Transverse colon (tissue), 4 donors: ENCODE measurements at places on chromosomes 4 and X.

- no peak for DNase-seq
Measured at GRCh38 chr4:186617921-186618320, 62.6 kb upstream of the MTNR1A start.

DNA sequence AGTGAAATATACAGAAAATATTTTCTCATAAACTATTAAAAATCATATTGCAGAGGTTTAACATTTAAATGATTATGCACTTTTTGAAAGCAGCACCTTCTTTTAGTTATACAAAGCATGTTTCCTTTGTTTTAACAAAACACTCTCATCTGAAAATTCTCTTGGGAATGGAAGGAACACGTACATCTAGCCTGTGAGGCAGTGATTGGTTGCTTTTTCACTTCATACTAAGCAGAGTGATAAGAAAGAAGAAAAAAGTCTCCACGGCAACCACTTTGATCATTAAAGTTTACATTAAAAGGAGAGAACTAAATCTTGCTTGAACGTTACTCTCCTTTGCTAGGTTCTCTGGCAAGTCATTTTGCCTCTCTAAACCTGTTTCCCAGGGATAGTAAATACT lies 41.7 kb upstream of the H2AZ1 start:
- DNase-seq: no peak

DNA sequence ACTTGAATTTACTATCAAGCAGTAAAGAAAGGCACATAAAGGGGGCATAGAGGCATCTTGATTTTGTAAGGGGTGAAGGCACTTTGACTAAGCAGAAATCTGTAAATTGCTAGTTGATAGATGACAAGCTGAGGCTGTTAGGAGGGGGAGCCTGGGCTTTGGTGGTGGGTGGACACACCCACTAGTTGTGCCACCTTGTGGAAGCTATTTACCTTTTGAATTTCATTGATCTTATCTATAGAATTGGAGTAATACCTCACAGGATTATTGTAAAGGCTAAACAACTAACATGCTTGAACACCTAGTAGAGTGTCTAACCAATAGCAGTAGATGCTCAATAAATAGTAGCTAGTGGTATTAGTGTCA lies 142.8 kb upstream of the KCNIP4 start:
- DNase-seq: no peak

DNA sequence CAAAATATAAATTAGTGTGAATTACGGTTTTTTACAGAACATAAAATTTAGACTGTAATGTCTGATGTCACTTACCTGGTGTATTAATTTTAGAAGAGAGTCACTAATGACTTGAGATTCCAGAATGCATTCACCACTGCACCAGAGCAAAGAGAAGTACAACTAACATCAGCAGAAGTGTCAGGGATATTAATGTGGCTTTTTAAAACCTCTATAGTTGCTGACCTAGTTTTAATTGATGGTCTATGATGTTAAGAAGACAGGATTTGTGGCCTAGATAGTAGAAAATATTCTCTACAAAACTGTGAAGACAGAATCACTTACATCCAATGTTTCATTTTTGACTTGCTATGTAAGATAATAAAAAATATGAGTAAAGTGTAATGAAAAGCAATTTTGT lies 1181.6 kb downstream of the RAPGEF2 start:
- no peak for DNase-seq

DNA sequence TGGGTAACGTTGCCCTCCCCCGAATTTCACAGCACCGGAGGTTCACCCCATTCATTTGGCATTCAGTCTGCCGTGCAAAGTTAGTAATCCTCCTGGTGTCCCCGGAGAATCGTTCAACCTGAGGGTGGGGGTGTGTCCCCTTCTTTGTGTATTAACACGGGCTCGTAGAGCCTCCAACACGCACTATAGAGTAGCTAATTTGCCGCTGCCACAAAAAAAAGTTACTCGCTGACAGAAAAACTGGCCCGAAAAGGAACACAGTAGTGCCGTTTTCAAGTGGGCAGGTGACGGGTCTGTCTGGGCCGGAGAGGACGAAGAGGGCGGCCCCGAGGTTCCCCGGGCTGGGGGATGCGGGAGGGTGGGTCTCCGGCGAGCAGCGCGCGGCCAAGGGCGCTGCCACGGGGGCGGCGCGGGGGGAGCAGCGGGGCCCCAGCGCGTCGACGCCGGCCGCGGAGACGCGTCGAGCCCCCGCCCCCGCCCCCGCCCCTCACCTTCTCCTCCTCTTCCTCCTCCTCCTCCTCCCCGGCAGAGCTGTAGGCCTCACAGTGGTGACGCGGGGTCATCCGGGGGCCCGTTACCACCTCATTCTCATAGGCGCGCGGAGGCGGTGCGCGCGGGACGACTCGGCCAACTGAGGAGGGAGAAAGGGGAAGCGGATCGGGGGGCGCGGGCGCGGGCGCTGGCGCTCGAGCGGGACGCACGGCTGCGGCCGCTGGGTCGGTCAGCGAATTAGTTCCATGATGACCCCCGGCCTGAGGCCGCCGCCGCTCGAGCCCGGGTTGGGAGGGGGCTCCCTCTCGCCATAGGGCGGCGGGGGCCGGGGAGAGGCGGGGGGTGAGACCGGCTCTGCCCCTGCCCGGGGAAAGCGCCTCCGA lies 571 bp downstream of the CCNI start:
- peak; percentile 78 for DNase-seq

DNA sequence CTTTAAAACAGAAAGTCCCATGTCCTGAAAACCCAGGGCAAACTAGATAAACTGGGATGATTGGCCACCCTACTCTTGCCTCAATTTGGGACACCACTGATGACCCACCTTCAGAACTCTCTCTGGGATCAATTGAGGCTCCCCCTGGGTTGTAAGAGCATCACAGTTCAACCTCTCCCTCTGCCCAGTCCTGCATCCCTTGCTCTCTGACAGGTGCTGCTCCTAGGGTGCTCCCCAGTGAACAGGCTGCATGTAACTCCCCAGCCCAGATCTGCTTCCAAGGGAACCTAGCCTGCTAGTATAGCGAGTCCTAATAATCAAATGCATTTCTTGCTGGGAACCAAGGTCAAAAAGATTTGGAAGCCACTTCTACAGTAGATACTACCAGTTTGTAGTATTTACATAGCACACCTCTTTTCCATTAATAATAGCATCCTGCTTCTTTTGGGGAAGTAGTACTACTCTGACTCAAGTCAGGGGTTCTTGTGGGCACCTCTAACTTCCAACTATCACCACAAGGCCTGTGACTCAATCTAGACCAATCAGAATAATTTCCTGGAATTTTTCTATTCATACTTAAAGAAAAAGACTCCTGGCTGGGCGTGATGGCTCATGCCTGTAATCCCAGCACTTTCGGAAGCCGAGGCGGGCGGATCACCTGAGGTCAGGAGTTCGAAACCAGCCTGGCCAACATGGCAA lies 42.1 kb upstream of the SPINK2 start:
- no peak for DNase-seq

DNA sequence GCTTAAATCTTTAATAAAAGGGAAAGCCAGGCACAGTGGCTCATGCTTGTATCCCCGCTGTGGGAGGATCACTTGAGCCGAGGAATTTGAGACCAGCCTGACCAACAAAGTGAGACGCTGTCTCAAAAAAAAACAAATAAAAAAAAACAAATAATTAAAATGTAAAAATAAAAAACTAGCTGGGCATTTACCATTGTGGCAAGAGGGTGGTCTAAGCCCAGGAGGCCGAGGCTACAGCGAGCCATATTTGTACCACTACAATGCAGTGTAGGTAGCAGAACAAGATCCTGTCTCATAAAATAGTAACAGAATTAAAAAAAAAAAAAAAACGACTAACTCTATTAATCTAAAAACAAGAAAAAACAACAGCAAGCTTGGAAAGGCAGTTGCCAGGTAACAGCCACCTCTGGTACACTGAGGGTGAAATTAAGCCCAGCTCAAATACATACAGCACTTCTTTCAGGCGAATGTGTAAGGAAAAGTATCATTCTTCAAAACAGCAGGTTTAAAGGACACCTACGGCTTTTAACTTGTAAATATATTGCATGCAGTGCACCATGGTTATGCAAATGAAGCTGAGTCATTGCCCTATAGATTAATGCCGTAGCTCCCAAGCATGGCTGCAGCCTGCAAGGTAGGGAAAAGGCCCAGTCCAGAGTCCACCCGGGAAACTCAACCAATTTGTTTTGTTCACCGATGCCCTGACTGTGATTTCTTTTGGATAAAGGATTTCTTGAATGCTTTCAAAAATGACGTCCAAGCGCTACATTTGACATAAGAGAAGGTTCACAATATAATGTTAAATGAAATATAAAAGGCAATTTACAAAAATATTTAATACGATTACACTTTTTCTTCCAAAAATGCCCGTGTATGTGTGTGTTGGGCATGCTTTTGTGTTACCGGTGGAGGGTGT lies 14.5 kb upstream of the TXLNG start:
- peak; percentile 63 for DNase-seq

- no peak for DNase-seq
Measured at GRCh38 chrX:82230013-82230412, 1028.1 kb downstream of the SH3BGRL start.

GRCh38 chr4:186037692-186038658 lies 31.0 kb upstream of the TLR3 start:
- DNase-seq: peak; percentile 39

DNA sequence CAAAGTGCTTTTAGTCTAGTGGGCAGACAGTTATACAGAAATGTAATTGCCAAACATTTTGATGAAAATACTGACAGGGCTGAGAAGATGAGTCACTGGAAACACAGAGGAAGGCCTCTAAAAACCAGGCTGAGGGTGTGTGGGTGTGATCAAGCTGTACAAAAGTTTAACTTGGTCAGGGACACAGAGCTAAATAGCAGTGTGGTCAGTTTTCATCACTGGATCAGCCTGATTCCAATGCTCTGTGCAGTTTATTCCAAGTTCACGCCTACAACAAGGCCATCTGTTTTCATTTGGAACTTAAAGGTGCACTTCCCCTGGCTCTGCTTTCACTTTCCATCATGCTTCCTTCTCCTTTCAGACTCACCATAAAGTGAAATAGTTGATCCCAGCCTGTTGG lies 10.6 kb downstream of the CENPVL3 start:
- DNase-seq: no peak
